ENCODE measurements at places on chromosomes 13 and 19.

GRCh38 chr13:99312493-99312883, 5.3 kb upstream of the GPR183 start:
- peak; percentile 57 for DNase-seq

GRCh38 chr13:48853728-48854102, 122.0 kb upstream of the FNDC3A start:
- DNase-seq: peak; percentile 51

GRCh38 chr13:48580185-48580803, 47.4 kb upstream of the RCBTB2 start:
- DNase-seq: peak; percentile 78

DNA sequence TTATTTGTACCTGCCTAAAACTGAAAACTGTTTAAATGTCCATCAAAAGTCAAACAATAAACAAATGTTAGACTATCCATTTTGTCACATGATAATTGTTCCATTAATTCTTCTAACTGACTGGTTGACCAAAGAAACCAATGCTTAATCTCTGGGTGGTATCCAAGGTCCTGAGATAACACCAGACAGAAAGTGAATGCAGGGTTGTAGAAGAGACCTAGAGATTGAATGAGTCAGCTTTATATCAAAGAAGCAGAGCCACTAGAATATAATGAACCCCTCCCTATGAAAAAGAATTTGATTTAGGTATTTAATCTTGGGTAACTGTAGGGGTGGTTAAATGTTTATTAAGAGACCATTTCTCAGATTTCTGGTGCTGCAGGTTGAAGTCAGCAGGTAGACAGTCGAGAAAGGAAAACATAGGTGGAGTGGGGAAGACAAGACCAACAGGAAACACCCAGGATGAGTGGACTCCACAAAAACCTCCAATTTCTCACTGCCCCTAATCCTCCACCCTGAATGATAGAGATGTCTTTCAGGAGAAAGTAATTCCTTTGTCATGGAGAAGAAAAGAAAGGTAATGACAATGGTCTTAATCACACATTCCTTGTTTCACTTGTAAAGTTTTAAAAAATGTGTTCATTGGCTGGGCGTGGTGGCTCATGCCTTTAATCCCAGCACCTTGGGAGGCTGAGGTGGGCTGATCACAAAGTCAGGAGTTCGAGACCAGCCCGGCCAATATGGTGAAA, 536.4 kb downstream of the IRS2 start:
- no peak for DNase-seq

DNA sequence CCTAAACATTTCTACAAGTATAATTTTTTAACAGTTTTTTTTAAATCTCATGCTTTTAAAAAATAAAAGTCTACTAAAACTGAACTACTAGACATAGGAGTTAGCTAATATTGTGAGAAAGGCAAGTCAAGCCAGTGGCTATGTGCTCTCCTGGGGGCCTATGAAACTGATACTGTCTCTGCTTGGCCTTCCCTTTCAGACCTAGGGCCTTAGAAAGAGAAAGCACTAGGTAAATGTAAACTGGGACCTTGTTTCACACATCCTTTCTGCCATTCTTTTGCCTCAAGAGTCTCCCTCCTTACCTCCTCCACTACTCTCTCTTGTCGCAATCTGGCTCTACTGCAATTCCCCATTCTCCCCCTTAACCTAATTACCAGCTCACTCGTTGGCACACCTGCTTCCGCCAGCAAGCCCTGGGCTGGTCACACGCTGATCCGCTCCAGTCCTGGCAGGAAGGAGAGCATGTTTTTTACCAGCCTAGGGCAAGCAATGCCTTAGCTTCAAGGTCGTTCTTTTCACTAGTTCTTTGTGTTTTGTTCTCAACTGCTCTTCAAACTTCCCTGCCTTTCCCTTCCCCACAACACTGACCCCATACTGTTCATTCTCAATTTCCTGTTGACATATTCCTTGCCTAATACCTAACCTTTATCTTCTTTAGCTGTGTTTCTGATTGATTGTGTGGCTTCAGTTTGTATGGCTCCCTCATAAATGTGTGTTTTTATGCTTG, 23.1 kb downstream of the TBC1D4 start:
- no peak for DNase-seq

DNA sequence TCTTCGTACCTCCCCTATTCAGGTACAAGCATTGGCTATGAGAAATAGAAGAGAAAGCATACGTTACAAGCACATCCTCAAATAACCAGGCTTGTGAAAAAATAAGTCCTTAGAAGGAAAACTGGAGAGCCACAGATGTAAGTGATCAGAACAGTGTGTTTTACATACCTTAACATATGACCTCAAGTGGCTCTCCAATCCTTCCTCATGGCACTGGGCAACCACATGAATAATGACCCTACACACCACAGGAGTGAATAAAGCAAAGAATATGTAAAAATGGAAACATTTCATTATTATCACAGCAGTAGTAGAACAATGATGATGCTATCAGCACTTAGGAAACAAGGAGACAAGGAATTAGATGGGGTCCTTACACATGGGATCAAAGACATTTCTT, 96.5 kb downstream of the DOCK9 start:
- no peak for DNase-seq

- DNase-seq: no peak
Observed at GRCh38 chr13:108549934-108550333, 79.5 kb upstream of the MYO16 start.

GRCh38 chr13:93246069-93246468, 19.5 kb downstream of the GPC6 start:
- DNase-seq: no peak

- peak; percentile 88 for DNase-seq
Observed at GRCh38 chr19:49363268-49364082, at the start of gene DKKL1. Gene DKKL1 (plus strand): TSS chr19:49363877. CDS start chr19:49363999, 122 bp downstream.

DNA sequence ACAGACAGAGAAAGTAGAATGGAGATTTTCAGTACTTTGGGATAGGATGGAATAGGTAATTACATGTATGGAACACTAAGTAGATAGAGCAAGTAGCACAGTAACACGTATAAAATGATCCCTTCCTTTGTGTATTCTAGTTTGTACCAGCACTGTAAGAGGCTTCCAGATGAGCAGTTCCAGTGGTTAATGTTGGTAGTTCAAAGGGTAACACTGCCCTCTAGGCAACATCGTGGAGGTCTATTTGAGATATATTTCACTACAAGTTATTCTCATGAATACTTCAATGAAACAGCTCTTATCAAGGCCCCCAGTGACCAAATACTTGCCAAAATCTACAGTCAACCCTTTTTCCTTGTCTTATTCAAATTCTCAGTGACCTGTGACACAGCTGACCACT, 13.5 kb upstream of the ZNF563 start:
- no peak for DNase-seq

DNA sequence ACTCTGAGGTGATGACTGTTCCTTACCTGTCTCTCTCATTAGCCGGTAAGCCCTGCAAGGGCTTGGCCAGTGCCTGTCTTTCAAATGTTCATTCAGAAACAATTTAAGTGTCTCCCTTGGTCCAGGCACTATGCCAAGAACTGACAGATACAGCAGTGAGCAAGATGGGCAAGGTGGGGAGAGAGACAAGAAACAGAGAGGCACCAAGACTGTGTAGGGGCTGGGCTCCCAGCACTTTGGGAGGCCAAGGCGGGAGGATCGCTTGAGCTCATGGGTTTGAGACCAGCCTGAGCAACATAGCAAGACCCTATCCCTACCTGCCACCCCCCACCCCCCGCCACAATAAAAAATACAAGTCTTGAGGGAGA, 1.3 kb upstream of the CCNE1 start:
- DNase-seq: no peak

DNA sequence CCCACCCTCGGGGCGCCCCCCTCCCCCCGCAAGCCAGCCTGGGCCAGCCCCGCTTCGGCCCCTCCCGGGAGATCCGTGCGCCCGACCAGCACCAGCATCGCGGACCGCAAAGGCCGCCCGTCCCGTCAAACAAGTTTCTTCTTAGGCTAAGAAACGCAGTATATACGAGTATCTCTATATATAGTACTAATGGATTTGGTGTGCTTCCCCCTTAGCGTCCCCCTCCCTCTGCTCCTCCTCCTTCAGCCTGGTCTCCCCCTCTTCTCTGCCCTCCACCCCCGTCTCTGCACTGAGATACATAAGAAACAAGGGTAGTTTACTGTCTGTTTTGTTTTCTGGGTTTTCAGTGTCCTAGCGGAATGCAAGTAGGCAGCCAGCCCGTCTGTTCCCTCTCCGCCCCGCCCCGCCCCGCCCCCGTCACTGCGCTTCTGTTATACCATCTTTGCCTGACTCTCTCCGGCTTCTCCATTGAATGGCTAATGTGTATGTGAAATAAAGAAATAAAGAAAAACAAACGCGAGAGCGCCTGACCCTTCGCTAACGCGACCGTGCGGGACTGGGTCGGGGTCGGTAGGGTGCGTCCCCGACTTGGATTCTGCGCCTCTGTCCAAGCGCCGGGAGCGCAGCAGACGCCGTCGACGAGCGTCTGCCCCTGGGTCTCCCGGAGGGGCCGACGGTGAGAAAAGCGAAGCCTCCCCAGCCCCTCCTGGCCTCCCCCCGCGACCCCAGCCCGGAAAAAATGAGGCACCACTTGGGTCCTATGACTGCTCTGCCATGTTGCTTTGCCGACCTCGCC, 4.2 kb downstream of the LYL1 start:
- no peak for DNase-seq

- peak; percentile 56 for DNase-seq
Observed at GRCh38 chr19:36032251-36033104, at the start of gene CLIP3. Gene CLIP3 (minus strand): TSS chr19:36032873. CDS start chr19:36032357, 516 bp downstream.

DNA sequence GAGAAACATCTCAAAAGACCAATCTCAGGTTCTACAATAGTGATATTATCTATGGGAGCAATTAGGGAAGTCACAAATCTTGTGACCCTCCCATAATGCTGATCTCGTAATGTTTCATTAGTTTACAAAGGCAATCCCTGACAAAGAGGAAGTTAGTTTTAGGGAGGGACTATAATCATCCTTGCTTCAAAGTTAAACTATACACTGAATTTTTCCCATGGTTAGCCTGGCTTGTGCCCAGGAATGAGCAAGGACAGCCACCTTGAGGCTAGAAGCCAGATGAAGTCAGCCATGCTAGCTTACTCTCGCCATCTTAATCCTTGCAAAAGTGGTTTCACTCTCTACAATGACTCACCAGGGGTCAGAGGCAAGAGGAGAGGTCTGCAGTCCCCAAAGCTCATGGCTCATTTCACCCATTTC, 5.4 kb downstream of the CEACAM3 start:
- no peak for DNase-seq

GRCh38 chr13:31073859-31074718, 87.6 kb downstream of the HSPH1 start:
- peak; percentile 62 for DNase-seq

DNA sequence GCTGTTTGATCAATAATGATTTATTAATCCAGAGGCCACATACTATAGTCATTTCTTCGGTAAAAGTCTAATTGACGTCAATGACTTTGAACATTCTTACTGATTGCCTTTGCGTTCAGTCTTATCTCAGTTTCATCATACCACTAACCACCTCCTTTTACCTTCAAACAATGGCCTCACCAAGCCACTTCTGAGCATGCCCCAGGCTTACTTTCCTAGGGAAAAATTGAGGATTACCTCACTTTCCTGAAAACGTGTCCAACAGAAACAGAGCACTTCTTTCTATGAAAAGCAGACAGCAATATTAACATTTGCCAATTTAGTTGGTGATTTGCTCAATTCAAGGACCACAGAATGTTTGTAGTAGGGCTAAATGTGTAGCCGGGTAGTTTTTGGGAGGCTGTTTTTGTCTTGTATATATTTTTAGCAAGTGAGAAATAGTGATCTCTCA, 157.6 kb downstream of the KLF5 start:
- DNase-seq: no peak

DNA sequence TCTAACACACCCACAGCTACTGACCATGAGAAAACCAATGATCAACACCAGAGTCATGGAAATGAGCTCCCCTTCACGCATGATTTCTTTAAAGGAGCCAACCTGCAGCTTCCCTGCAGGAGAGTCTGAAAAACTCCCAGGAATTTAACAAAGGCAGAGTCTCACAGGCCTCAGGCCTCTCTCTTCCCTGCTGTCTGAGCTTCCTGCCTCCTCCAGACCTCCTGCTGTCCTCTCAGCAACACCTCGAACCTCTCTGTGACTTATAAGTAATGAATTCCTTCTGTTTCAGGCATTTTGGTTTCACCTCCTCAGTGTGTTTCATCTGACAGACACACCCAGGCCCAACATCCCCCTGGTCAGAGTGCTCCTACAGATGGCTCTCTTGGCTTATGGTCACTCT, 1044.4 kb downstream of the UQCRFS1 start:
- DNase-seq: no peak

GRCh38 chr13:36332986-36333385, 13.2 kb downstream of the SPART start:
- no peak for DNase-seq

GRCh38 chr19:10896851-10897526, 25.6 kb downstream of the CARM1 start:
- DNase-seq: no peak

DNA sequence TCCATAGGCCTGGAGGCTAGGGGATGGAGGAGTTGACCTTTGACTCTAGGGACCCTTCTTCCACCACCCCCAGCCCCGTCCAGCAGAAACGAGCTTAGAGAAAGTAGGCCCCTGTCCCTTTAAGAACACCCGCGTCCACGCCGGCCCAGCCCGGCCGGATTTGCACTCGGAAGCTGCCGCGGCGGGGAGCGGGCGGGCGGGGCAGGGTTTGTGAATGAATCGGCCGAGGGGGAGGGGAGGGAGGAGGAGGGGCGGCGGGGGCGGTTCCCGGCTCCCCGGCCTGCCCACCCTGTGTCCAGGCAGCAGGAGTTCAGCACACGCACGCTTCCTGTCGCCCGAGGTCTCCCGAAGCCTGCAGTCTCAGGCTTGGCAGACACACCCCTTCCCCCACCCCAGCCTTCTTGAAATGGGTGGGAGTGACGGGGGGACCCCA, 1.5 kb downstream of the UNC13A start:
- DNase-seq: peak; percentile 22

DNA sequence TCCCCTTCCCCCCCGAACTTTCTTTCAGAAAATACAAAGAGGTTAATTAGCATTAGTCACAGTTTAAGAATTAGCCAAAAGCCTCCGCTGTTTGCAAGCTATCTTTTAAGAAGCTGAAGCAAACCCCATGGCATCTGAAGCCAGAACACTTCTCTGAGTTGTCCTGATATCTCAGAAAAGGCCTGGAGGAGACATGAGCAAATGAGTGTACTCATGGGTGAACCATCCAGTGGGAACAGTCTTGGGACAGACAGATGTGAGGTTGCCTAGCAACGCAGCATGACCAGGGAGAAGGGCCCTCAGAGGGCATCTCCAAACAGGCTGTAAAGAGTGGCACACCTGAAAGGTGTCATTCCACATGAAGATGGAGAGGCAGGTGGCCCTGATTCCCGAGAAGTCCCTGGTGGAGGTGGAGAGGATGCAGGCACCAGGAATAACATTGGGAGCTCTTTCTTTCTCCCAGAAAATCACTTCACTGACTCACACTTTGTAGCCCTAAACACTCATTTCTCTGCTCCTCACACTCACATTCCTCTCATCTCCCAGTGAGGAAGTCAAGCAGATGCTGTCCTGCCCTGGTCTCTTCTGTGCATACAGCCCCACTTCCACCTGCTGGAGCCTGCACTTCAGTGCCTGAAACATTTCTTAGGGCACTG, 87.0 kb upstream of the TSHZ3 start:
- DNase-seq: no peak

Data from stimulated activated CD4-positive, alpha-beta T cell treated with anti-CD3 and anti-CD28 coated beads, Interleukin-15, amount 100 ng/mL, for 24 hours (primary cell).